Activated CD8-positive, alpha-beta memory T cell treated with anti-CD3 and anti-CD28 coated beads for 48 hours (primary cell): ENCODE measurements at places on chromosomes 5 and 9.

GRCh38 chr5:164680812-164681520 is 1175.5 kb downstream of the MAT2B start:
- DNase-seq, result no peak

DNA sequence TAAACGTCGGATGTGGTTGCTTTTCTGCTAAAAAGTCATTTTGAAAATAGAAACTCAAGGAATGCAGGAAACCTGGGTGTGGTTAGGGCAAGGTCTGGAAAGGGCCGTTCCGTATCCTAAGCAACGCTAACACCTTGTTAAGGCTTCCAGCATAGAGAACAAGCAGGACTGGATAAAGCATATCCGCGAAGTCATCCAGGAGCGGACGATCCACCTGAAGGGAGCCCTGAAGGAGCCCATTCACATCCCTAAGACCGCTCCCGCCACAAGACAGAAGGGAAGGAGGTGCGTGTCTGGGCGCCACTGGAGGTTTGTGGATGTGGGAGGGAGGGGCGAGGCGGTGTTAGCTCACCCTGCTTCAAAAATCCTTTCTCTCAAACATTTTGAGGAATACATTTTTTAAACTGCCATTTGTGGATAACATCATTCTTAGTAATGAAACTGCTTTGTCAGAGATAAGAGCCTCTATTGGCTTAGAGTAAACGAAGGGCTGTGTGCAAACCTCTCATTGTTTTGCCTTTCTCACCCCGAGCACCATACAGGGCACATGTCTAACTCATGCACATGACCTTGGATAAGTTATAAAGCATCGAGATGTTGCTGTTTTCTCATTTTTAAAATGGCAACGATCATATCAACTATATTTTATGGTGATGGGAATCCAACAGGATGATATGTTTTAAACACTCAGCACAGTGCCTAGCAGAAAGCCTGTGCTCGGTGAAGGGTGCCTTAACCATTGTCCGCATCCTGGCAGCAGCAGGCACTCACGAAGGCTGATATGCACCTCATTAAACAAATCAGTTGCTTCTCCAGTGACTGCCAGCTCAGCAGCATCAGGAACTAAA is 175.7 kb upstream of the OTULINL start:
- DNase-seq, result no peak

DNA sequence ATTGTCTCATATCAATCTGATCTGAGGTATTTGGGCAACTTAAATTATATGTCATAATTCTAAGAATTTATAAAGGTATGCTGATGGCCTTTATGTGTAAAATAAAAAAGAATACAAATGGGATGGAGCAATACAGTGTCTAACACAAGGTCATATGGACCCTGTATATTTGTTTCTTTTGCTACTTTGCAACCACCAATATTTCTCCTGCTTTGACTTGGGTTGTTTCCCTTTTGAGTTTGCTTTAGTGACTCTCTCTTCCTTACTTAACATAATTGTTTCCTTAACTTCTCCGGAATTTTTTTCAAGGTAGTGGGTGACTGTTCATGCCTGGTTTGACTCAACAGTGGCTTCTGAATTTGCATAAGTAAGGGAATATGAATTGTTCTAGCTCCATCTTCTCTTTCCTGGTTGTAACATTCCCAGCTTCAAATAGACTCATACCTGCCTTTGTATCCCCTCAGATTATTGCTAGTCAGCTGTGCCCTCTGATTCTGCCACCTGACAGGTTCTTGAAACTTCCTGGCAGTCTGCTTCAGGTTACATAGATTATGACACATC is 30.2 kb upstream of the ANXA1 start:
- no peak for DNase-seq

GRCh38 chr5:149593370-149593769 is 12.1 kb downstream of the ARHGEF37 start:
- no peak for DNase-seq

- DNase-seq, result no peak
These were observed 43.9 kb upstream of the EGFL7 start for GRCh38 chr9:136618580-136619547.

DNA sequence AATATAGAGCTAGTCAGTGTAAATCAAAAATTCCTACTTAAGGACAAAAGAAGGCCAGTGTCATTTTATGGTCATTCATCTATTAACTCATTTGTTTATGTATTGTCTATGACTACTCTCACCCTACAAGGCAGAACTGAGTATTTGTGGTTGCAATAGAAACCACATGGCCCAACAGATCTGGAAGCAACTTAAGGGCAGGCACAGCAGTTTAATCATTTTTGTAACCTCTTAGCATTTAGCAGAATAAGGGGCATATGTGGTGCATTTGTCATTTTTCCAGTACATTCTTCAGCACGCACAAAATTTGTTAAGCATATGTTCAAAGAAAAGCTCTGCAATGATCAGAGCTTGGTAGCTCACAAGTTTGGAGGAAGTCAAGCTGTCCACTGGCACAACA is 1.1 kb downstream of the FKBP15 start:
- no peak for DNase-seq

- no peak for DNase-seq
These were observed 340.4 kb downstream of the EBF1 start for GRCh38 chr5:158759283-158759682.

GRCh38 chr5:55222092-55222984 is 4.8 kb downstream of the MCIDAS start:
- no peak for DNase-seq

- DNase-seq, result no peak
These were observed 3.9 kb upstream of the FBXO4 start for GRCh38 chr5:41921166-41921565.

GRCh38 chr5:74957029-74957784 is 91.0 kb upstream of the FAM169A start:
- no peak for DNase-seq

- no peak for DNase-seq
These were observed 192.4 kb upstream of the EFNA5 start for GRCh38 chr5:107863125-107863524.

- DNase-seq, result no peak
These were observed 16.6 kb downstream of the ENC1 start for GRCh38 chr5:74623748-74624408.

DNA sequence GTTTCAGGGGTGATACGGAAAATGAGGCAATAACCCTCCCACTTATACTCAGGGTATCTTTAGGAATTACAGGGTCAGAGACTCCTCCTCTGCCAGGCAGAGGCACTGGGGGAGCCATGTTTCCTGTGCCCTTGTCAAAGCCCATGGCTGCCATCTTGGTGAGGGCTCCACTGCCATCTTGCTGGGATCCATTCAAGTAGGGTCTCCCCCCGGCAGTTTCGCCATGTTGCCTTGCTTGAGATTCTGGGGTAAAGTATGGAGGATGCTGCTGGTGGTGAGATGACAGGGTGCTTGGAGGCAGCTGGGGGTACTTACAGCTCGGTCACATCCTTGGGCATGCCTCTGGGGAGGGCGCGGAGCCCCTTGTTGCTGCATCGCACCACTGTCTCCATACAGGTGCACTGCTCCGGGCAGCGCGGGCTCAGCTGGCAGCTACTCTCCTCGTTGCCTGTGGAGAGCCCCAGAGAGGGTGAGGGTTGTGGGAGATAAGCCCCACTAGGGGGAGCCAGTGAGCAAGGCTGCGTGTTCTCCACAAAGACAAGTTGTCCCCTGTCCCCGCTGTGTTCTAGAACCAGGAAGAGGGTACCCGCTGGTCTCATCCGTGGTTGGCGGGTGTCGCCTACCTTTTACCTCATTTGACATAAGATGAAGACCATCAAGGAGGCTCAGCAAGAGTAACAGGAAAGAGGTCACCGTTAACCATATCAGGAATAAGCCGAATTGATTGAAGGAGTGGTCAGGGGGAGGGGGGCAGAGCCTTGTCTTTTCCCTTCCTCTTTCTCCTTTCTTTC is 169.0 kb upstream of the PANK3 start:
- peak; percentile 46 for DNase-seq

DNA sequence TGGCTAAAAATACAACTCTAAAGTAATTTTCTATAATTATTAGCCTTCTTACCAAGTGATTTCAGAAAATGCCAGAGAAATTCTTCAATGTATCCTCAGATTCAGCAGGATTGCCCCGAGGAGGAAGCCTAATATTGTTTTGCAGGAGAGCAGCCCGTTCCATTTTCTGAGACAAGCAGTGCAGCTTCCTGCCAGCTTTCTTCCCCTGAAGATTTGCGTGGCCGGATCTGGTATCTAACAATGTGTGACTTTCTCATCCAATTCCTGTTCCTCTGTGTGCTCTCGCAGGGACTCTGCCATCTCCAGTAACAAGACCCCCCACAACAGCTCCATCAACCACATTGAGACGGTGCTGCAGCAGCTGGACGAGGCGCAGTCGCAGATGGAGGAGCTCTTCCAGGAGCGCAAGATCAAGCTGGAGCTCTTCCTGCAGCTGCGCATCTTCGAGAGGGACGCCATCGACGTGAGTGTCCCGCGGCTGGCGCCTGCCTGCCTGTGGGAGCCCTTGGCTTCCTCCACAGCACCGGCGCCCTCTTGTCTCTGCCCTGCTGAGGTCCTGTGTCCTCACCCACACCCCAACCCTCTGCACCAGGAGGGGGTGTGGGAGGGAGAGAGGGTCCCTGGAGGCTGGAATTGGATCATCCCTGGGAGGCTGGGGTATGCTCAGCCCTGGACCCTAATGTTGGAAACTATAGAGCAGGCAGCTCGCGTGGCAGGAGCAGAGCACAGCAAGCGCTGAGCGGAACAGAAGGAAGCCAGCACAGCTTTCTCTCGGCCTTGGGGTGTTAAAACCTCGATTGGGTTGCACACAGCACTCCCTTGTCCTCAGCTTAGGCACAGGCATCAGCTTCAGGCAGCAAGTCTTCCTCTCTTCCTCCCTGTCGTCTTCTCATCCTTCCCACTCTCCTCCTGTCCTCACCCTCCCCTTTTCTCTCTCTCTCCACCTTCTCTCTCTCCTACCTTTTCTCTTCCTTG is 216.2 kb downstream of the TRIO start:
- DNase-seq, result no peak

- no peak for DNase-seq
These were observed 72.3 kb downstream of the LMNB1 start for GRCh38 chr5:126849101-126849678.

GRCh38 chr5:122845229-122846050 is at the start of gene SNX24:
Gene SNX24 (plus strand): TSS chr5:122845613. CDS start chr5:122845634, 21 bp downstream.
- peak; percentile 15 for DNase-seq

GRCh38 chr5:111856876-111857466 is 100.0 kb upstream of the NREP start:
- no peak for DNase-seq

DNA sequence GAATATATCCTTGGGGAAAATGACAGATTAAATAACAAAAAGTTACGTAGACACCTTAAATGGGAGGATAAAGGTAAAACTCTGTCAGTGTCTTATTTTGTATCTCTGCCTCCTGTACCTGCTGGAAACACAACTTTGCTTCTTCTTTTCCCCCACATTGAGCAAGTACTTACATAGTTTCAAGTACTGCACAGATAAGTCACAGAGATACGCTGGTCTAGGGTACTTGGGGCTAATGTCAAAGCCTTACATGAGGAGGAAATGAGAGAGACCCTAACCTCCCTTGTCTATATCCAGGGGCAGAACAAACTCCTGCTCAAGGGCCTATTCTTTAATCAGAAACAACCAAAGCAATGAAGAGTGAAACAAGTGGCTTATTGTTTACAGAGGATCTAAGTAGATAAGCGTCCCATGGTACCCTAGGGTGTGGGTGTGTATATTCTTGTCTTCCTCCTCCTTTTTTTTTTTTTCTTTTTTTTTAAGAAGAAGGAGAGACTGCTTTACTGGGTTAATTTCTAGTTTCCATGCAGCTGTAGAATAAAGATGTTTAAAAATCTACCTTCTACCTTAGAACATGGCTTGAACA is 43.1 kb downstream of the ELL2 start:
- no peak for DNase-seq

- no peak for DNase-seq
These were observed 44.1 kb upstream of the CEMIP2 start for GRCh38 chr9:71812385-71812784.

DNA sequence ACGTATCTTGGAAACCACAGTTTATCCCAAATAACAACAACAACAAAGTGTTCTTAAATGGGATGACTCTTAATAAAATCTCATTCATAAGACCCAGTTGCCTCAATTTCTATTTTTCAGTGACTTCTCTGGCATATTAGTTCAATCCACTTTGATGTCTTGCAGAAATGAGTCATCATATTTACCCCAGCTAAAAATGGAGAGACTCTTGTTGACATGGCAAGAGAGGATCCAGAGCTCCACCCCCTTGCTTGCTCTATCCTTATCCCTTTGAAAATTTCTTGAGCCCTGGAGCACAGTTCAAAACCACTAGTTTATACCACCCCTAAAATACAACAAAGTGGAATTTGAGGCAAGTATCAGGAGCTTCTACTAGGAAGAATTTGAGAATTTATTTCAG is 20.8 kb downstream of the VCAN start:
- no peak for DNase-seq

- no peak for DNase-seq
These were observed 37.8 kb upstream of the CRB2 start for GRCh38 chr9:123318202-123318601.

DNA sequence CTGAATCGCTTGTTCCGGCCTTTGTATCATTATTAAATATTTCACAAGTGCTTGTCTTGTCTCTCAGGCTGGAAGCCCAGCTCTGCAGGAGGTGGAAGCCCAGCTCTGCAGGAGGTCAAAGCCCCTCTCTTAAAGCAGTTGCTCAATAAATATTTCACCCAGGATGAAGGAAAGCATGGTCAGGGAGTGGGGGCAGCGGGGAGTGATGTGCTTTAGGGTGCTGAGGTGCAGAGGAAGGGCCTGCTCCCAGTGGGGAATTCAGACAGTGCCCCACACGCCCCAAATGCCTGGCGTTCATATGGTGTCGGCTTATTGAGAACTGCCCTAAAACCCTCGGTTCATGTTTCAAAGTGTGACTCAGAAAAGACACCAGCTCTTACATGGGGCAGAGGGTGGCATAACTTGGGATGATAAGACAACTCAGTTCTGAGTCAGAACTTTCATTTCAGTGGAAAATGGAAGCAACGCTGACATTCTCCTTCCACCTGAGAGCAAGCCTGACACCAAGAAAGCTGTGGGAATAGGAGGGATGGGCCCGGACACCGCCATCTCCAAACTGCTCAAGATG is 114.3 kb upstream of the DAP start:
- no peak for DNase-seq

GRCh38 chr9:122463828-122464632 is 13.7 kb downstream of the OR1J1 start:
- no peak for DNase-seq

- no peak for DNase-seq
These were observed 54.6 kb downstream of the FYB1 start for GRCh38 chr5:39164529-39165402.
